Activated CD4-positive, CD25-positive, alpha-beta regulatory T cell (primary cell): ENCODE measurements at places on chromosomes 2 and 18.

DNA sequence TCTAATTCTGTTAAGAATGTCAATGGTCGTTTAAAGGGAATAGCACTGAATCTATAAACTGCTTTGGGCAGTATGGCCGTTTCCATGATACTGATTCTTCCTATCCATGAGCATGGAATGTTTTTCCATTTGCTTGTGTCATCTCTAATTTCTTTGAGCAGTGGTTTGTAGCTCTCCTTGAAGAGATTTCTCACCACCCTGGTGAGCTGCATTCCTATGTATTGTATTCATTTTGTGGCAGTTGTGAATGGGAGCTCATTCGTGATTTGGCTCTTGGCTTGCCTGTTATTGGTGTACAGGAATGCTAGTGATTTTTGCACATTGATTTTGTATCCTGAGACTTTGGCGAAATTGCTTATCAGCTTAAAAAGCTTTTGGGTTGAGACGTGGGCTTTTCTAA, 38.3 kb upstream of the WDR75 start:
- DNase-seq, result no peak

DNA sequence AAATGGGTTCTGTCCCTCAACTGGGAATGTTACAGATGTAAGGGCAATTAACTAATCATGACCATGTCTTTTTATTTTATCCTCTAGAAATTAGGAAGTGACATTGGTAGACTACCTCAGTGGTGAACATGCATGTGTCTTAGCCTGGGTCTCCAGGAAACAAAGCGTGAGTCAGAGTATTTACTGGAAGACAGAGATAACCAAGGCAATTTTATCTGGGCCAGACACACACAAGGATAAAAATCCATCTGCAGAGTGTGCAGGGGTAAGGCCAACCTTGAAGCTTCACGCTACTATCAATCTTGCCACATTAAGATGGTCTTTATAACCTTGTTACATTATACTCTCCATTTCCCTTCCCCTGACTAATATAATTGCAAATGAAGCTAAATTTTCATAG, 487.5 kb downstream of the SUCLG1 start:
- no peak for DNase-seq

DNA sequence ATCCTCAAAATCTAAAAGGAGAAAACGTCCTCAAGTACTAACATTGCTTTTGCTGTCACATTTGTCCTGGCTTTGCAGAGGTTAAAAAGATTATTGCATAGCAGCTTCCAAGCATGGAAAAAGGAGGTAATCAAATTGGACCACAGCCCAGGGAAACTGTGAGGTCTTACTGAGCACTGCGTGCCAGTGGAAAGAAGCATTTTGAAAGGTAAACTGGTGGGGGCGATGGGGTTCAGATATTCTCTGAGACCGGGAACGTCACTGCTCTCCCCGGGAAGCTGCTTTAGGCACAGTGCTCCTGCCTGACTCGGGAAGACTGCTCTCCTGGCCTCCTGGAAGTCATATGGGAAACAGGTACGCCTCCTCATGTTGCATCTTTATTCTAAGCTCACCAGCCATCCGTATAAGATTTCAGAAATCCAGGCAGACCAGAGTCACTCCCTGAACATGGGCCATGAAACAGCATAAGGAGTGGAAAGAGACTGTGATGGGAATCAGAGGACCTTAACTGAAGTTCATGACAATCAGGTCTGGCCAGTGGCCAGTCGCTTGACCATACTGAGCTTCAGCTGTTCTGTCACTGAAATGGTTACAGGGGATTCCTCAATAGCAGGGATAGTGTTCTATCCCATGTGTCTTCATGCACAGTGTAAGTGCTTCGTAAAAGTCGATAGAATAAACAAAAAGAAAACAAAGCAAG, 284.1 kb downstream of the TRIB2 start:
- DNase-seq, result no peak

DNA sequence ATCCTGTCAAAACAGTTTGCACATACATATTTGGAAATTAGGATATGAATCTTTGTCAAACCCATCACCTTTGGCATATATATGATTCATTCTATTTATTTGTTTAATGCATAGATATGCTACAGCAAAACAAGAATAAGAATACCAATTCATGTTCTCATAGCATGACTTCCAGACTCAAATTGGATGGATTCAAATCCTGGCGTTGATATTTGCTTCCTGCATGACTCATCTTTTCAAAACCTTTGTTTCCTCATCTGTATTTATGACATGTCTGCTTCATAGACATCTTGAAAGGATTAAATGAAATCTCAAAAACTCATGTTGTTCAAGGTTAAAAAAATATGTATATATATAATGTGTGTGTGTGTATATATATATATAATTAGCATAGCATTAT, 261.3 kb downstream of the MBD5 start:
- DNase-seq, result no peak

- DNase-seq, result no peak
Measured at GRCh38 chr2:47049502-47049901, 105.6 kb downstream of the STPG4 start.

GRCh38 chr2:193326296-193326695, 1131.6 kb upstream of the TMEFF2 start:
- DNase-seq, result no peak

GRCh38 chr2:65049010-65049639, 7.1 kb upstream of the CEP68 start:
- DNase-seq, result no peak

DNA sequence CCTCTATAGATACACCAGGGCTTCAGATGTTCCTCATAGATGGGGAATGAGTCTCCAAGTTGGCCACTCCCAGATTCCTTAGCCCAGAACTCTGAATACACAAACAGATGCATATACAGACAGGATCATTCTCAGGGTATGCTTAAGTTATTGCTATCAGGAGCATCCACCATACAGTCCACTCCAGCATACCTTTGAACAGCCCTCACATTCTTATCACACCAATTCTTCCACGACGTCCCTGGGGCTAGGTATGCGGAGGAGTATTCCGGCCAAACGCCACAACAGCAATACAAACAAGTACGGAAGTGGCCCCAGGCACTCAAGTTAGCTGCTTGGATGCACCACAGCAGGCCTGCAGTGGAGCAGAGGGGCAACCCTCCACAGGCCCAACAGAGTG, 312.5 kb upstream of the CHAC2 start:
- no peak for DNase-seq

DNA sequence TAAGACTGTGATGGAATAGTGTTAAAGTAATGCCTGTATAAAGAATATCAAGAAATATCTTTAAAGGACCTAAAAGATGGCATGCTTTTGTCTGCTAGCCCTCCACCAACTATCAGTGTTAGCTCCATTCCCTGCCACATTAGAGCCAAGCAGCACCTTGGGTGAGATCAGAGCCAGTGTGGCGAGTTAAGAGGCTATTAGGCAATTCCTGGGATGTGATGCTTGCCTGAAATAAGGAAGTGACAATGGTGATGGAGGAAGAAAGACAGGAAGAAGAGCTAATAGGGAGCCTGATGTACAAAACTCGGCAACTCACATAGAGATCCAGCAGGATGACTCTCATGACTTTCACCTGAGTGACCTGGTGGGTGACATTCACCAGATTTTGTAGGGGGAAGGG, 143.5 kb downstream of the ZEB2 start:
- no peak for DNase-seq

DNA sequence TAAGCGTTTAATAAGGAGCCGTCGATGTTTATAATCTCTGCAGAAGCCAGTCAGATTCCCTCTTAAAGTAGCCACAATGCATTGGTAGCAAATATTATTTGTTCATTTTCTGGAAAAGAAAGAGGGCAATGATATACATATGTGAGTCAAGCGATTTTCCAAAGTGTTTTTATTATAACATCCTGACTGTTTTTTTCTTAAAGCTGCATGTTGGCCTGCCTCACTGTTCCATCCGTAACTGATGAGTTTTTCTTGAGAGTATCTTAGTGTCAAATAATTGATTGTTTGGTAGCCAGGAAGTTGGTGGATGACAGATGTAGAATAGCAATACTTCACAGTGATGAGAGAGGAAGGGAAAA, 3.7 kb downstream of the TSHZ1 start:
- no peak for DNase-seq

DNA sequence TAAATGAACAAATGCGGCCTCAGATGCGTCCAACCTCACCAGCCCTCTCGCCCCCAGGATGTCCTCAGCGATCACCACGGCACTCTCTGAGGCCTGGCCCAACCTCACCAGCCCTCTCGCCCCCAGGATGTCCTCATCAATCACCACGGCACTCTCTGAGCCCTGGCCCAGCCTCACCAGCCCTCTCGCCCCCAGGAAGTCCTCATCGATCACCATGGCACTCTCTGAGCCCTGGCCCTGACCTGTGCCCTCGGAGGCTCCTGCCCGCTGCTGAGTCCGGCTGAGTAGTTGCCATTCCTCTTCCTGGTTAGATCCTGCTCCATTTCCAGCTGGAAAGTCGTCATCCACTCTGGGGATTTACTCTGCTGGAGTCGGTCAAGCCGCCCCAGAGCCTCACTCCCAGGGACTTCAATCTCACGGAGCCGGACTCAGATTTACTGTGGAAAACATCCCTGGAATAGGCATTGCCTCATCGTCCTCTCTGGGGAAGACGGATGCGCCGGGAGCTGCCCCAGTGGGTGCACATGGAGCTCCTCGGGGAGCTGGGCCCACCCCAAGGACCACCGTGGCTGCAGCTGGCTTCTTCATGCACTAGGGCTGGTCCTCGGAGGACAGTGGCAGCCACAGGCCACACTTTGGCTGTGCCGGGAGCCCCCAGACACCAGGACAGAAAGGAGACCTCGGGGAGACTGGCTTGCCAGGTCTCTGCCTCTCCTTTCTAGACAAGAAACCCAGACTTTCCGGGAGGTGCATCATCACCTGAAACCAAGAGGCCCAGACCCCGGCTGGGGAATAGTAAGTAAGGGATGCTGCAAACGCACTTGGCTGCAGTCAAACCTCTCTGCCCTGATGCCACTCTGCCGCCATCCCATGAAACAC, 230.6 kb downstream of the EIPR1 start:
- DNase-seq, result no peak

- DNase-seq, result no peak
Measured at GRCh38 chr18:57008001-57008686, 138.7 kb upstream of the BOD1L2 start.

- no peak for DNase-seq
Measured at GRCh38 chr18:21958707-21959450, 210.5 kb upstream of the GATA6 start.

GRCh38 chr2:203584784-203585183, 49.7 kb upstream of the RAPH1 start:
- DNase-seq, result no peak

DNA sequence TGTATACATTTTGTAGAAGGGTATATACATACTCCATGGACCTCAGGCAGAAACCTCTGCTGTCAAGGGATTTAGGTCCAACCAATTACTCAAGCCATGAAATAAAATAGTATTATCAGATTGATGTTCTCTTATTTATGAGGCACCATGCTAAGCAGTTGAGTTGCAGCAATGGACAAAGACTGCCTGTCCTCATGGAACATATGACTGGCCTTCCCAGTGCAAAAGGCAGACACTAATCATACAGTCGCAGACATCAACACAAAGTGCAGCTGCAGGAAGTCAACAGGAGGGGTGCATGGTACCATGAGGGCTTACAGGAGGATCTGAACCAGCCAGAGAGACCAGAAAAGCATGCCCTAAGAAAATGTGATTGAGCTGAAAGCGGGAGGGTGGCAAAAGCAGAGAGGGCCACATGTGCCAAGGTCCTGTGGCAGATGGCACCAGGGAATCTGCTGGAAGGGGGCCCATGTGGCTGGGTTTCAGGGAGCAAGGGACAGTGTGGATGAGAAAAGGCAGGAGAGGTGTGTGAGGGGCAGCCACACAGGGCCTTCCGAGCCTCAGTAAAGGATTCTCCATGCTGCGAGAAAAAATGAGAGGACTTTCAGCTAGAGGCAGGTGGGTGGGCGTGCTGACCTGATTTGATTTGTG, 61.4 kb upstream of the RNF152 start:
- DNase-seq, result no peak
